Naive thymus-derived CD4-positive, alpha-beta T cell (primary cell): ENCODE measurements at places on chromosomes 3 and 15.

GRCh38 chr3:1805331-1805730 is 293.3 kb upstream of the CNTN4 start:
- no peaks in the 10 kb centered on the region for H3K36me3 ChIP-seq
- H3K27ac ChIP-seq: no peak overlapping the region

- peak; percentile 13 for DNase-seq
- no peaks in the 10 kb centered on the region for H3K27me3 ChIP-seq
- no peaks in the 10 kb centered on the region for H3K4me1 ChIP-seq
- no peak overlapping the region for H3K27ac ChIP-seq
- no peaks in the 10 kb centered on the region for H3K36me3 ChIP-seq
- no peak overlapping the region for H3K4me3 ChIP-seq
Observed at GRCh38 chr3:155701882-155702465, 42.9 kb downstream of the PLCH1 start.

DNA sequence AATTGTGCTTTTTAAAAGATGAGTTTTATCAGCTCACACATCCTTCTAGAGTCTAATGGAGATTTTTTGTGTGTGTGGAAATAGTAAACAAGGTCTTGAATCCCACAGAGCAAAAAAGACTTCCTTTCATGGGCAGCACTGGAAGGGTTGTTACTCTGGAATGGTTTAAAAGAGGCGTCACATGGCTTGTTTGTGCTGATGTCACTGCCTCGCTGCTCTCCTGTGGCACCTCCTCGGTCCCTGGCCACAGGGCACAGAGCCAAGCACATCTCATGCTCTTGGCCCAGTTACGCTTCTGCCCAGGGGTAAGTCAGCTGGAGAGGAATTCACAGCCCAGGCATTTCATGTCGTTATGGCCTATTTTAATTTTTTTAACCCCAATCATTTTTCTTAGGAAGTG is 53.2 kb downstream of the PGPEP1L start:
- H3K4me1 ChIP-seq: no peaks in the 10 kb centered on the region
- H3K36me3 ChIP-seq: peaks cover 12% of the 10 kb centered on the region
- no peak overlapping the region for H3K27ac ChIP-seq
- no peaks in the 10 kb centered on the region for H3K27me3 ChIP-seq
- DNase-seq: no peak

GRCh38 chr15:81411051-81411450 is 37.0 kb upstream of the TMC3 start:
- no peak overlapping the region for H3K27ac ChIP-seq
- H3K27me3 ChIP-seq: no peaks in the 10 kb centered on the region
- no peaks in the 10 kb centered on the region for H3K36me3 ChIP-seq
- H3K4me1 ChIP-seq: peaks cover 4% of the 10 kb centered on the region
- no peak for DNase-seq

GRCh38 chr3:159824333-159824732 is 164.3 kb upstream of the IL12A start:
- H3K27me3 ChIP-seq: no peaks in the 10 kb centered on the region
- no peak for DNase-seq
- no peaks in the 10 kb centered on the region for H3K36me3 ChIP-seq
- no peak overlapping the region for H3K4me3 ChIP-seq
- no peak overlapping the region for H3K27ac ChIP-seq

- no peak overlapping the region for H3K27ac ChIP-seq
- no peak overlapping the region for H3K4me3 ChIP-seq
- H3K36me3 ChIP-seq: no peaks in the 10 kb centered on the region
- H3K27me3 ChIP-seq: no peaks in the 10 kb centered on the region
- no peak for DNase-seq
Observed at GRCh38 chr3:133548090-133548489, 25.4 kb upstream of the CDV3 start.

DNA sequence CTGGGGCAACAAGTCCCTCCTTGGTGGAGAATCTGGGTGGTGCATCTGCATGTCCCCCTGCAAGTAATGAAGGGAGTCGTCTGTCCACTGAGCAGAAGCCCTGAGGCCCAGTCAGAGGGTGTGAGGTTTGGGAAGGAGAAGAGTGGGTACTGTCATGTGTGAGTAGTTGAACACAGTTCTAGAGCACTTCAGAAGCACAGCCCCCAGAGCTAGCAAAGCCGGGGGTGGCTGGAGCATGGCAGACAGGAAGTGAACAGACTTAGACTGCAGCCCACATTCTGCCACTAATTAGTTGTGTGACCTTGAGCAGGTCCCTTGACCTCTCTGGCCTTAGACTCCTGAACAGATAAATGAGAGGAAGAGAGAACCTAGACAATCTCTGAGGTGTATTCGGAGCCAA is 207.6 kb downstream of the UACA start:
- no peak for DNase-seq
- peaks cover 51% of the 10 kb centered on the region for H3K4me1 ChIP-seq
- no peaks in the 10 kb centered on the region for H3K36me3 ChIP-seq
- H3K4me3 ChIP-seq: no peak overlapping the region

- no peaks in the 10 kb centered on the region for H3K36me3 ChIP-seq
- H3K4me3 ChIP-seq: no peak overlapping the region
- no peaks in the 10 kb centered on the region for H3K27me3 ChIP-seq
- H3K4me1 ChIP-seq: no peaks in the 10 kb centered on the region
- no peak for DNase-seq
Observed at GRCh38 chr3:171849617-171850319, 6.6 kb downstream of the TMEM212 start.

- no peak for DNase-seq
- H3K4me3 ChIP-seq: no peak overlapping the region
- H3K4me1 ChIP-seq: no peaks in the 10 kb centered on the region
Observed at GRCh38 chr3:96700322-96701315, 113.8 kb upstream of the EPHA6 start.
